Activated T-cell treated with anti-CD3 and anti-CD28 coated beads for 1 hour (primary cell): ENCODE measurements at places on chromosomes 2 and 18.

- DNase-seq, result no peak
Measured at GRCh38 chr2:33377048-33377447, 99.4 kb upstream of the RASGRP3 start.

- no peak for DNase-seq
Measured at GRCh38 chr2:185807351-185807750, 68.7 kb downstream of the FSIP2 start.

DNA sequence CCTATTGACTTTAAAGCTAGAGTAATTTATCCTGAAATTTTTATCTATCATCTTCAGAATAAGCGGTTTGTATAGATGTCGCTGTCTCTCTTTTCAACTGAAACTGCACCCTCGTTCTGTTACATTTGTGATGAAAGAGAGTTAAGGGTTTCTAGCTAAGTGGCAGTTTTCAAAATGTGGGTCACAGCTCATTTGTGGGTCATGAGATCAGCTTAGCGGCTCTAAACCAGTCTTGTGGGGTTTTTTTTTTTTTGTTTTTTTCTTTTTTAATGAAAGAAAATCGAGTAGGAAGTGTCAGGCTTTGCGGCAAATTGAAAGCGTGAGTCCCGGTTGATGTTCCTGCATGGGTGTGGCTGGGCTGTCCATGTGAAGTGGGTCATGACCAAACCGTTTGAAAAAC is 31.2 kb downstream of the SALL3 start:
- DNase-seq, result no peak

DNA sequence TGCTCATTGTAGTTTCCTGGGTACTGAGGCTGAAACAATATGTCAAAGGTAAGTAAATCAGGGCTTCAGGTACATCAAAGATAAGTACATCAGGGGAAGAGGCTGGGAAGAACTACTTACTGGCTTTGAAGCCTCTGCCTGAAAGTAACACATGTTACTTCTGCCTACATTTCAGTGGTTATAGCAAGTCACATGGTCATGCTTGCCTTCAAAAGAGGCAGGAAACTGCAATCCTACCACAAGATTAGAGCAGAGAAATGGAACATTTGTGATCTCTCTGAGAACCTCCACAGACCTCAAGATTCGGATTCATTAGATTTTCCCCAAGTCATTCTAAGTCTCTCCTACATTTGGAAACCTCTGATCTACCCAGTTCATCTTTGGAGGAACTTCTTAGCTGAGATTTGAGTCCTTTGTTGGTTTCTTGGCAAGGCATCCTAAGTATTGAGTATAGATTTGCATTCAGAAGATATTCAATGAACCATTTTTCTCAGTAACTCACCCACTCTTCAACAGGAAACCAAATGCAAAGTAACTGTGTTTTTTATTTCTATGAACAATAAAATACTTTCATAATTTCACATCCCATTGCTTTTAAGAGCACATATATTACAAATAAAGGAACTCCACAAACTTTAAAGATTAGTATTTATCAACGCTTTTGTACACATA is 48.5 kb upstream of the CCDC195 start:
- no peak for DNase-seq

DNA sequence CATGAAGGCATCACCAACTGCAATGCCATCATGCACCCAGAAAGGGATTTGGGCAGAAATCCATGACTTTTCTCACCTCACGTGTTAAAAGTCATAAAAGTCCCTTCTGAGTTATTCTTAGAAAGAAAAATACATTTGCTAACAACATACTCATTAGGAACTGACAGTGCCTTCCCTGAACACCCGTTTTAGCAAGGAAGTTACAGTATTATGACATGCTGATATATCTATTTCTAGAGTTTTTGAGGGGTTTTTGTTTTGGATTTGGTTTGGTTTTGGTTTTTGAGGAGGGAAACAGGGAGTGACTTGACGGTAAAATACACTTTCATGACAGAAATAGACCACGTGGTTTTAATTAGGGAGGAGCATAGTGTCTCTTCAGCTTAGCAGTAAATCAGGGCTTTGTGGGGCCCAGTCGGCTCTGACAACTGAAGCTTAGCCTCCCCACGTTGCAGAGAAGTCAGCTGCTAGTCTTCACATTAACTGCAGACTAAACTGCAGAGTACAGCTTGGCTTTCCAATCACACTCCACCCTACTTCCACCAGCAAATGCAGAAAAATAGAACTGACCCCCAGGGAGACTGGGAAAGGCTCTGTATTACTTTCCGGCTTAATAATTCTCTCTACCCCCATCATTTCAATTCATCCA is 141.4 kb downstream of the FAM124B start:
- DNase-seq, result no peak

- no peak for DNase-seq
Measured at GRCh38 chr2:105315314-105315713, 14.2 kb downstream of the TGFBRAP1 start.

DNA sequence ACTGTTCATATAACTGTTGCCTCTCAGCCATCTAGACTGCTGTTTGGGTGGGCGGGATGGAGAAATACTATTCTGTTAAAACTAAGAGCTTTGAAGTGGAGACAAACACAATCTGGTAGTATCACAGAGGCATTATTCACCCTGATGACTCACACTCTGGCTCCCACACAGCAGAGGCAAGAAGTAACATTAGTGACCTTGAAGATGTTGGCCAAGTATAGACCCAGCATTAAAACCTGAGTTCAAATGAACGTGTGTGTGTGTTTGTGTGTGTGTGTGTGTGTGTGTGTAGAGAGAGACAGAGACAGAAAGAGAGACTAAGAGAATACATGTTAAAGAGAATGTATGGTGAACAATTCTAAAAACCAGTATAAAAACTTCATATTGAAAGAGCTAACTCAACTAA is 22.5 kb upstream of the ACVR1 start:
- DNase-seq, result peak; percentile 21

DNA sequence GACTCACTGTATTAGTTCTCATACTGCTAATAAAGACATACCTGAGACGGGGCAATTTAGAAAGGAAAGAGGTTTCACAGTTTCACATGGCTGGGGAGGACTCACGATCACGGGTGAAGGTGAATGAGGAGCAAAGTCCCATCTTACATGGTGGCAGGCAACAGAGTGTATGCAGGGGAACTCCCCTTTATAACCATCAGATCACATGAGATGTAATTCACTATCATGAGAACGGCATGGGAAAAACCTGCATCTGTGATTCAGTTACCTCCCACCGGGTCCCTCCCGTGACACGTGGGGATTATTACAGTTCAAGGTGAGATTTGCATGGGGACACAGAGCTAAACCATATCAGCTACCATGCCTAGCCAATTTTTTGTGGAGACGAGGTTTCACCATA is 168.2 kb downstream of the NEDD4L start:
- no peak for DNase-seq

- no peak for DNase-seq
Measured at GRCh38 chr2:179511105-179511789, 246.6 kb upstream of the SESTD1 start.

DNA sequence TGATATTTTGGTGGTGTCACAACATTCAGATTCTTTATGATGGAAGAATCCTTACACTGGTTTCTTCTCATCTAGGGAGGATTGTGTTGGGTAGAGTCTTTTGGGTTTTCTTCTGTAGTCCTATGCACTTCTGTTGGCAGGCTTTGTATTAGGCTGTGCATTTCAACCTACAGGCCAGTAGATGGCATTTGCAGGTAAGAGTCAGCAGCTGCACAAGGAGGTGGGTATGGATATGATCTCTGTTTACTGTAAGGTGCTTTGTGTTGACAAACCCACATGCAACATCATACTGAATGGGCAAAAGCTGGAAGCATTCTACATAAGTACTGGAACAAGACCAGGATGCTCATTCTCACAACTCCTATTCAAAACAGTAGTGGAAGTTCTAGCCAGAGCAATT is 656.8 kb downstream of the METTL4 start:
- no peak for DNase-seq

DNA sequence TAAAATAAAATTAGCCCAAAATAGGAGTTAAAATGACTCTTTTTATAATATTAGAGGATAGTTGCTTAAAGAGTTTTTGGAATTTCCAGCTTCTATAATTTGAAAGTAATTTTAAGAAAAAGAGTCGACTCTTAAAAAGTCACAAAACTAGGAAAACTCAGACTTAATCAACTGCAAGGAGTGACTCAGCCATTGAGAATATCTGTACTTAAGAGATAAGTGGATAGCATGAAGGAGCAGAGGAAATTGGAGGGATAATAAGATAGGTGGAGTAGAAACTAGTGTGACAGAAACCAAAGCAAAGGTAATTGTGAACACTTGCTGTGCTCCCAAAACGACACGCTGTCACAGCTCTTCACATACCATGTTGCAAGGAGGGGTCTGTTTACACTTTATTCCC is 8.4 kb downstream of the RSAD2 start:
- no peak for DNase-seq

GRCh38 chr2:215951558-215951957 is 61.8 kb downstream of the MREG start:
- DNase-seq, result no peak

DNA sequence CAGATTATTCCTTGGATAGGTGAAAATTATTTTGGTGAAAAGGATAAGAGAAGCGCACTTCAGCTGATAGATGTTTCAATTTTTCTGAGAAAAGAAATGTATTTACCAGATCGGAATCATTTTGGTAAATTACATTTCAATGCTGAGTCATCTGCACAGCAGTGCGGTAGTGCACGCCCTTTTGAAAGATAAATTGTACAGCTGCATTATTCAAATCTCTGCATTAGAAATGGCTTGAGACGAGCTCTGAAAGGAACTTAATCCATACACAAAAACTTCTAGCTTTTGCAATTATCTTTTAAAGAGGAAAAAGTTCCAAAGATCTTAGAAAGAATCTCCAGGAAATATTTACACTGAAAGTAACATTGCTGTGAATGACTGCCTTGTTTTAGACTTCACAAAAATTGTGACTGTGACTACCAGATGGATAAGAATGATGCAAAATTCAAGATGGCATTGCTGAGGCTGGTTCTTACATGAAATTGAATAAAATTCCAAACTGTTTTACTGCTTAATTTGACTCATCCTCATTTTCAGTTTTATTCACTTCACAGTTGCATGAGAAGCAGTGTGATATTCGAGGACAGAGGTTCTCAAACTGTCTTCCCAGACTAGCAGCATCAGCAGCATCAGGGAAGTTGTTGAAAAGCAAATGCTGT is 161.7 kb downstream of the RND3 start:
- DNase-seq, result no peak

- no peak for DNase-seq
Measured at GRCh38 chr18:5461041-5461440, 82.8 kb downstream of the EPB41L3 start.

DNA sequence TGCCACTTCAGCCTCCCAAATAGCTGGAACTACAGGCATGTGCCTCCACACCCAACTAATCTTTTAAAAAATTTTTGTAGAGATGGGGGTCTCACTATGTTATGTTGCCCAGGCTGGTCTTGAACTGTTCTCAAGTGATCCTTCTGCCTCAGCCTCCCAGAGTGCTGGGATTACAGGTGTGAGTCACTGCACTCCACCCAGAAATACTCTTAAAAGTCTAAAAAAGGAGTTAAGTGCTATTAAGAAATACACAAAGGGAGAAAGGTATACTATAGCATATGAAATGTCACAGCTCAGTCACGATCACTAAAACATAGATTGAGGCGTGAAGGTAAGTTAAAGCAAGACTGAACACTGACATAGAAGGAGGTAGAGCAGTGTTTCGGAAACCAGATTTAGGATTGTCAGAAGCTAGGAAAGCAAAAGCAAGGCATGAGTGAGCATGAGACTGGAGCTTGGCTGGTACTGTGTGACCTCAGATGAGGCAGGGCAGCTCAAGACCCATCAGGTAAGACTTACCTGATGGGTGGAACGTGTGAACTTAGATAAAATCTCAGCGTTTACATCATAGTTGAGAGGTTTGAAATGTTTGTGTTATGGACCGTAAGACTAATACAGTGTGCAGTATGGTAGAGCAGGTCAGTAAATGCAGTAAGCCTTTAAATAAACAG is 9.2 kb downstream of the CCNYL1 start:
- no peak for DNase-seq

DNA sequence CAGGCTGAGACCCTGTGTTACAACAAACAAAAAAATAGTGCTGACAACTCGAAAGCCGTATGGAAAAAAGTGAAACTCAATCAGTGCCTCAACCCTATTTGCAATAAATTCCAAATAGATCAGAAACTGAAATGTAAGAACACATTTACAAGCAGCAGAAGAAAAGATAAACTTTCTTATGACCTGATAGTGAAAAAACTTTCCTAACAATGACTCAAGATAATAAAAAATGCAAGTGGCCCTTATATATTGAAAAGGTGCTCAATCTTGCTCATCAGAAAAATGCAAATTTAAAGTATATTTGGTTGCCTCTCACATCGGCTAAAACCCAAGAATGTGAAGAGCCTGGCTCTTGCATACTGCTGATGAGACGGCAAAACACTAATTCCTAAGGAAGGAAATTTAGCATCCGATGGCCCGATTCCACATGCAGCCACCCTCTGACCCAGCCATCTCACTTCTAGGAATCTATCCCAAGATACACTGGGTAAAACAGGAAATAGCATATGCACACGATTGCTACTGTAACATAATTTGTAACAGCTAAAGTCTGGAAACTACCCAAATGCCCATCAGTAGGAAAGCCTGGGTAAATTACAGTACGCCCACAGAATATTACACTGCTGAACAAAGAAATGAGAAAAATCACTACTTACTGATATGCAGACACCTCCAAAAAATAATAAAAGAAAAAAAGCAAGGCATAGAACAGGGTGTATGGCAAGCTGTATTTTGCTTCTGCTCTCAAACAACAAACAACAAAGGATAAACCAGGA is 56.8 kb downstream of the HDLBP start:
- no peak for DNase-seq

DNA sequence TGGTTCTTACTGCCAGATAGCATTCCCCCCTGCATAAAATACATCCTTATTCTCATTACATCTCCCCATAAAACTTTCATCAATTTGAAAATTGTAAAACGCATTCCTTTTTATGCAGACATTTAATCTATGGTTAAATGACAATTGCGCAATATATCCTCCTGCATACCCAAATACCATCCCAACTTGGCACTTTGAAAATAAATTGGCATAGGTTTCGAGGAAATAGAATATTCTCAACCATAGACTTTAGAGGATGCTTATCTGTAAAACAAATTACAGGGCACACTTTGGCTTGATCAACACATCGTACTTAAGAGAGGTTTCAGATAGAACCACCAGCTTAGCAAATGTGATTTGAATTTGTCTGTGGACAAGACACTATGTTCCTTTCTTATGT is 31.0 kb upstream of the CAVIN2 start:
- no peak for DNase-seq

DNA sequence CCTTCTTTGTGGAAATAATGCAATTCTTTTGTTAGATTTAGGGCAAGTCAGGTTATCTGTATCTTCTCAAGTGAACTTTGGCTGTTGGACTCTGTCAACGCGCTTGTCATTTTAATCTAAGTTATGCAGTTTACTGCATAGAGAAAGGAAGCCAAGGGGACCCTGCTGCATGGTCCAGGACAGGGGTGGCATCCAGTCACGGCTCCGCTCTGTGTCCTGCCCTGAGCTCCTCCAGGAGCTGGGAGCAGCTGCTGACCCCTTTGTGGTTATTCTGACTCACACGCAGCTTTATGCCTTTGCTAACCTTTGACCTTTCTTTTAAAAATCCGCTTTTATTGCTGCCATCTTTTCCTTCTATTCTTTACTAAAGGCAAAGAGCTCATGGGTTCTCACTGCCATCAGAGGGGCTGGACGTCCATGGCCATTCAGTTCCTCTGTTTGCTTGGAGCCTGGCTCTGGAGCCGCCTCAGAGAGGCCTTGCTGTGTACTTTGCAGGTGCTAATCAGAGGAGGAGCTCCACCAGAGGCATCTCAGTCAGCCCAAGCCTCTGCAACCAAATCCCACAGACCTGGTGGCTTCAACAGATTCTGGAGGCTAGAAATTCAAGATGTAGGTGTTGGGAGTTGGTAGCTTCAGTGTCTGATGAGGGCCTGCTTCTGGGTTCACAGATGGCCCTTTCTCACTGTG is 39.3 kb downstream of the SNTG2 start:
- no peak for DNase-seq
